ENCODE measurements at places on chromosomes 6 and 20. TPM values are rescaled to one million over a fixed set of nuclear protein-coding genes. Genes with fewer than 3 reads are reported as not detected.
A peak's percentile ranks its signal among the peaks of the same experiment; 100 is the strongest.

- H3K36me3 ChIP-seq, result peaks cover 2% of the 10 kb centered on the region
- no peak overlapping the region for H3K4me3 ChIP-seq
- no peaks in the 10 kb centered on the region for H3K27me3 ChIP-seq
- no peak for DNase-seq
- no peaks in the 10 kb centered on the region for H3K4me1 ChIP-seq
These were observed 5.9 kb downstream of the ESF1 start for GRCh38 chr20:13778827-13779226.

GRCh38 chr20:58550275-58551059 lies 35.3 kb upstream of the APCDD1L start:
- H3K27me3 ChIP-seq, result no peaks in the 10 kb centered on the region
- H3K36me3 ChIP-seq, result no peaks in the 10 kb centered on the region
- no peak overlapping the region for H3K4me3 ChIP-seq
- no peak overlapping the region for H3K27ac ChIP-seq

GRCh38 chr6:38493931-38494547 lies 145.7 kb downstream of the BTBD9 start:
- no peak overlapping the region for H3K4me3 ChIP-seq
- no peaks in the 10 kb centered on the region for H3K27me3 ChIP-seq
- H3K4me1 ChIP-seq, result no peaks in the 10 kb centered on the region
- no peaks in the 10 kb centered on the region for H3K36me3 ChIP-seq
- no peak overlapping the region for H3K27ac ChIP-seq

DNA sequence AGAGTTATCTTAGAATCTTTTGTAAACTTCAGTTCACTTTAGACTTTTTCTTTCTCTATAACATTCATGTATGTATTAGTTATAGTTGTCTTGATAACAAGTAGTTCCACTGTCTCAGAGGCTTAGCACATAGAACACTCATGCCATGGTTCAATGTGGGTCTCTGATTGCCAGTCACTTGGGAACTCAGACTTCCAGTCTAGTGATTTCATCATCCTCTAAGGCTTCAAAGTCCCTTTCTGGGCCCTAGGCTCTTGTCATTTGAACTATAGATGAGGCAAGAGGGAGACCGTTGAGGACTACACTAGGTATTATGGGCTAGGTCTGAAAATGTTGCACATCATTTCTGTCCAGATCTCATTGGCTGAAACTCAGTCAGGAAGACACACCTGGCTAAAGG lies 8.4 kb upstream of the EEF1E1 start:
- no peak overlapping the region for H3K4me3 ChIP-seq
- no peak for DNase-seq
- no peaks in the 10 kb centered on the region for H3K36me3 ChIP-seq

DNA sequence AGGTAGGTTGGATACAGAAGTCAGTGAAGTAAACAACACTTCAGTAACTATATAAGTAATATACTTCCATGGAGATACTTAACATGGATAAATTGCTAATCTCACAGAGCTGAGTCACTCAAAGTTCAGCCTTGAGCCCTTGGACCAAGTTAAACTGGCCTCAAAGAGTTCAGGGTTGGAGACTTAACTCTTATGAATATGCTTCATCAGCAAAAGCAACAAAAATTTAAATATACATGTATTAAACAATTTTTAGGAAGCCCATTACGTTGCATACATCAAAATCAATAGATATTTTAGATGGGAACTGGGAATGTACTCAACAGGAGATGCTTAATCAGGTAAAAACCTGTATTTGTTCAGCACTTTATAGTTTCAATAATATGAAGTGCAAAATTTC lies 12.2 kb downstream of the MTCL3 start:
- H3K27ac ChIP-seq, result no peak overlapping the region
- no peak for DNase-seq
- H3K4me1 ChIP-seq, result no peaks in the 10 kb centered on the region

- no peaks in the 10 kb centered on the region for H3K4me1 ChIP-seq
- no peak overlapping the region for H3K27ac ChIP-seq
- no peaks in the 10 kb centered on the region for H3K36me3 ChIP-seq
- no peaks in the 10 kb centered on the region for H3K27me3 ChIP-seq
These were observed 65.0 kb downstream of the NCOA7 start for GRCh38 chr6:125855783-125856182.

GRCh38 chr6:20688710-20689500 lies 154.6 kb downstream of the CDKAL1 start:
- H3K27me3 ChIP-seq, result no peaks in the 10 kb centered on the region
- H3K4me1 ChIP-seq, result no peaks in the 10 kb centered on the region
- H3K4me3 ChIP-seq, result no peak overlapping the region

DNA sequence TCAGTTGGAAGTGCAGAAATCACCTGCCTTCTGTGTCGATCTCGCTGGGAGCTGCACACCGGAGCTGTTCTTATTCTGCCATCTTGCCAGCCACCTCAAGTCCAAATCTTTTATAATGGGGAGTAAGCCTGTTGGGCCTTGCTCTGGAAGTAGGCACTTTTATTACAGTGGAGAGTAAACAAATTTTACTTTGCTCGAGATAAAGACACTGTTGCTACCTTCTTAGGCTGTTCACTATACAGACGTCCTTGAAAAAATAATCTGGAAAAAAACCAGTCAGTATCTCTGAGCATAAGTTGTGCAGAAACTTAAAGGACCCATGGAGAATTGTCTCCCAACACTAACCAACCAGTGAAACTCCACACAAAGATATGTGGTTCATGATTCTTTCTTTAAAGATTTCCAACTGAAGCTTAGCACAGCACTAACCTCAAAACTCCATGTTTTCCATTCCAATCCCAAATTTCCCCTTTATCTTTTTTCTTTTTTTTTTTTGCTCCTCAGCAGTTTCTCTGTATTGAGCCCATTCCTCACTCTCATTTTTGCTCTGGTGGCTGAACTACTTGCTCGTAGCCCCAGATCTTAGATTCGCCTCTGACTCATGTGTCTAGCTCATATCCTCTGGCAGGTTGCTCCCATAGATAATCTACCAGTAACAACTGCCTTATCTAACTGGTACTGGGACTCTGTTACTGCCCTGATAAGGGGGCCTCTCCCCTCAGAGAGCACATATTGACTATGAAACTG lies 34.3 kb upstream of the COL9A1 start:
- H3K4me3 ChIP-seq, result no peak overlapping the region
- H3K36me3 ChIP-seq, result no peaks in the 10 kb centered on the region
- no peak overlapping the region for H3K27ac ChIP-seq

GRCh38 chr6:134307870-134308269 lies 10.0 kb downstream of the SGK1 start:
- H3K27ac ChIP-seq, result no peak overlapping the region
- no peak overlapping the region for H3K4me3 ChIP-seq
- no peak for DNase-seq
- H3K4me1 ChIP-seq, result peaks cover 7% of the 10 kb centered on the region

- H3K4me3 ChIP-seq, result no peak overlapping the region
- no peaks in the 10 kb centered on the region for H3K4me1 ChIP-seq
- no peak overlapping the region for H3K27ac ChIP-seq
- no peak for DNase-seq
- H3K27me3 ChIP-seq, result no peaks in the 10 kb centered on the region
- no peaks in the 10 kb centered on the region for H3K36me3 ChIP-seq
These were observed 208.4 kb downstream of the CENPW start for GRCh38 chr6:126548300-126548699.

DNA sequence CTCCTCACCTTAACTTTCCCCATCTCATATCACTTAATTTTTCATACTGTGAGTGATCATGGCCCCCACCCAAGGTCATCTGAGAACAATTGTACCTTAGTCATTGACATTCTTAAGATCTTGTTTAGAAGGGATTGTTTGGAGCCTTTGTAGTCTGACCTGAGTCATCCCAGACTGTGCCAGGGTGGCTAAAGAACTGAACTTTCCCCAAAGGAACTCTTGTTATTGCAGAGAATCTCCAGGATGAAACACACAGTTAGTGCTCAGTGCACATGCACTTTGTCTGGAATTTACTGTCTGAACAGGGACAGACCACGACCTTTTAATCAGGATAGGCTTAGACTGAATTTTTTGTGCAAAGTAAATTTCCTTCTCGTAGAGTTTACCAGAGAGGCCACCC lies 112.6 kb upstream of the CCN2 start:
- no peak overlapping the region for H3K27ac ChIP-seq
- peak; percentile 57 for DNase-seq
- H3K27me3 ChIP-seq, result no peaks in the 10 kb centered on the region
- peaks cover 15% of the 10 kb centered on the region for H3K4me1 ChIP-seq

DNA sequence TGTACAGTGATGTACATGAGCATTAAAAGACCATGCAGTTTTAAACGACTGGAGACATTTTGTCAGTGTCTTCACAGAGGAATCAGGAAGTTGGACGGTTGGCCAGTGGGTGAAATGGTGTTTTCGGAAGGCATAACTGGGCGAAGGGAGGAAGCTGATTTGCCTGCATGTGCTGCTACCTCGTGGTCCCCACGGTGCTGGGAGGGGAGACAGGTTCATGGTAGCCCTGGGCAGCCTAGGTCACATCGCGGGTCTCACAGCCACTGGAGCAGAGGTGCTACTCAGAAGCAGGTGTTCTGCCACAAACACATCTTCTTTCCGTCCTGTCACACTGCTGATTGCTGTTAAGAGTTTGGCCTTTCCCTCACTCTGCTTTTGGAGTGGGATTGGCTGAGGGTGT lies 35.2 kb downstream of the HIVEP1 start:
- H3K4me3 ChIP-seq, result no peak overlapping the region
- no peaks in the 10 kb centered on the region for H3K27me3 ChIP-seq
- H3K27ac ChIP-seq, result no peak overlapping the region
- no peaks in the 10 kb centered on the region for H3K36me3 ChIP-seq

DNA sequence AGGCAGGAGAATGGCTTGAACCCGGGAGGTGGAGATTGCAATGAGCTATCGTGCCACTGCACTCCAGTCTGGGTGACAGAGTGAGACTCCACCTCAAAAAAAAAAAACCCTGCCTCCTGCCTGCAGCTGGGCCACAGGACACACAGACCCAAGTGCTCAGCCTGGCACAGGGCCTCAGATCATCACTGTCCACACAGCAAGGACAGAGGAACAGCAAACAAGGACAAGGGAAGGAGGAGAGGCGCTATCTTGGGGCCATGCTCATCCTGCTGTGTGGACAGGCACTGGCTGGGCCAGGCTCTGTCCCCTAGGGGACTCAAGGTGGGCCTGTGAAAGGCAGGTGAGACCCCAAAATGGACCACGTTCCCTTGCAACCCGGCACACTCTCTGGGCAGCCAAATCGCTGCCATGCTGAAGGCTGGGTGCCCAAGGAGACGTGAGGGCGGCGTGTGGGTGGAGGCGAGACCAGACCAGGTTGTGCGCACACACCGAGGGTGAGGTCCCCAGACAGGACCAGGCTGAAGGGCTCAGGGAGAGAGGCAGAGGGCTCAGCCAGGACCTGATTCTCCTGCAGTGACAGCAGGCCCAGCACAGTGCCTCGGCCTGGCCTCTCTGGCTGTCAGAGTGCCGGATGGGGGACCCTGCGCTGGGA lies 9.1 kb downstream of the UCKL1 start:
- H3K4me3 ChIP-seq, result no peak overlapping the region
- DNase-seq, result no peak
- H3K27me3 ChIP-seq, result no peaks in the 10 kb centered on the region
- peaks cover 25% of the 10 kb centered on the region for H3K36me3 ChIP-seq

GRCh38 chr6:24761193-24761835 lies 13.4 kb upstream of the GMNN start:
- no peak overlapping the region for H3K27ac ChIP-seq
- H3K36me3 ChIP-seq, result no peaks in the 10 kb centered on the region
- no peak for DNase-seq
- H3K27me3 ChIP-seq, result no peaks in the 10 kb centered on the region
- no peaks in the 10 kb centered on the region for H3K4me1 ChIP-seq
- no peak overlapping the region for H3K4me3 ChIP-seq

DNA sequence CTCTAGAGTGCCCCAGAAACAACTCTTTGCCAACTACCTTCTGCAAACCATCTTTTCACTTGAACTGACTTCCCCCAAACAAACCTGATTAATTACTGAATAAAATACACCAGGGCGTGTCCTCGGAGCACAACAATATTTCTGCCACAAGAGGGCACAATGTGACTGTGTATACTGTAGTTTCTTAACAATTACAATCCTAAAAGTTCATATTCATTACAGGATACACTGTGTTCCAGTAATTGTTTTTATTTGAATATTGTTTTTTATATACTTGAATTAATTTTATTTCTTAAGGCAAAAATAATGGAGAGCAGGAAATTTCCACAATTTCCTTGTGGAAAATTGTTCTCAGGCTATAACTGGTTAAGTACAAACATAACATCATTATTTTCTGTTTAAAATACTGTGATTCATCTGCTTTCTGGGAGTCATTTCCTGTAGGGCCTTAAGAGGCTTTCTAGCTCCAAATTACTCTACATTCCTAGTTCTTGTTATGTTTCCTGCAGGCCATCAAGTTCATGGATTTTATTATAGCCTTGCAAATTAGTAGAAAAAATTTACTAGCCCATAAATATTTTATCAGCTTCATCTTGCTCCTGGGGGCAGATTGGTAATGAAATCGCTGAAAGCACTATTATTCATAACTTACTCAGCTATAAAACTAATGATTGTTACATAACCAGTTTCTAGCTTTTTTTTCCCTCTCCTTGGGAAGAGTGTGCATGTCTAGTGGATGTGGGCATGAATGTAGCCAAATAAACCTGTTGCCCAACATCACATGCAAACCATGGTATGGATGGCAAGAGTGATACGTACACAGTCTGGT lies 51.9 kb upstream of the SLC22A16 start:
- no peaks in the 10 kb centered on the region for H3K27me3 ChIP-seq
- peak; percentile 81 for DNase-seq
- H3K27ac ChIP-seq, result peak overlapping the region; percentile 58
- H3K4me1 ChIP-seq, result peaks cover 3% of the 10 kb centered on the region

DNA sequence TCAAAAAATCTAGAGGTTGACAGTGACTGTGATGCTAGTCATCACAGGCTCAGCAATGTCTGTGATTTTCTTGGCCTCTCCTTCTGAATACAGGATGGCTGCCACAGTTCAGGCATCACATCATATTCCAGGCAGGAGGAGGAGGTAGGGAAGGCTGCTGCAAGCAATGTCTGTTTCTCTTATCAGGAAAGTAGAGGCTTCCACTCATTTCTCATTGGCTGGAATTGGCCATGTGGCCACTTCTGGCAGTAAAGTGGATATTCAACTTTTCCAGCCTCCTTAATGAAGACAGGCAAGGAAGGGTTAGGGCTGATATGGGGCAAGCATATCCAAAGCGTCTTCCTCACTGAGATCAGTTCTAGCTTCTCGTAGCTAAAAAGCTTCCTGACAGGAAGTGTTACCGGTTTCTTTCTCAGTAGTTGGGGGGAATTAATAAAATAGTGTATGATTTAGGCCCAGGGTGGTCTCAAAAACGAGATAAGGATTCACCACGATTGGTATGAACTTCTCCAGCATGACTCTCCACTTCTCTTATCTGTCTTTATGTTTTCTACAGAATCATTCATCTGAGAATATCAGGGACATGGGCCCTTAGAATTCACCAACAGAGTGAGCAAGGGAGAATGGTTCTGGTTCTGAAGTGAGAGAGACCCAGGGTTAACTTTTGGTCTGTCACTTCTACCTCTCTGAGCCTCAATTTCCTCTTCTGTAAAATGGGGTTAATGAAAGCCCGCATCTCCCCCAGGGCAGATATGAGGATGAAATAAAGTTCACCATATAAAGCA lies 32.7 kb upstream of the PSMF1 start:
- no peak for DNase-seq
- H3K27me3 ChIP-seq, result no peaks in the 10 kb centered on the region
- H3K27ac ChIP-seq, result no peak overlapping the region
- no peaks in the 10 kb centered on the region for H3K4me1 ChIP-seq
- no peak overlapping the region for H3K4me3 ChIP-seq

- no peak for DNase-seq
- no peaks in the 10 kb centered on the region for H3K36me3 ChIP-seq
- peaks cover 2% of the 10 kb centered on the region for H3K27me3 ChIP-seq
- no peak overlapping the region for H3K27ac ChIP-seq
- H3K4me1 ChIP-seq, result no peaks in the 10 kb centered on the region
These were observed 138.1 kb upstream of the TAB2 start for GRCh38 chr6:149179431-149179830.

Gene DEFB124
- total RNA-seq, result not detected

Gene SAMD5
- 4.0 TPM for total RNA-seq

Gene MOCS1
- total RNA-seq, result 21.8 TPM

Gene RIPOR2
- 0.51 TPM for total RNA-seq

Gene DDO
- 8.7 TPM for total RNA-seq
